ENCODE measurements at places on chromosomes 3 and 15.
A peak's percentile ranks its signal among the peaks of the same experiment; 100 is the strongest.

DNA sequence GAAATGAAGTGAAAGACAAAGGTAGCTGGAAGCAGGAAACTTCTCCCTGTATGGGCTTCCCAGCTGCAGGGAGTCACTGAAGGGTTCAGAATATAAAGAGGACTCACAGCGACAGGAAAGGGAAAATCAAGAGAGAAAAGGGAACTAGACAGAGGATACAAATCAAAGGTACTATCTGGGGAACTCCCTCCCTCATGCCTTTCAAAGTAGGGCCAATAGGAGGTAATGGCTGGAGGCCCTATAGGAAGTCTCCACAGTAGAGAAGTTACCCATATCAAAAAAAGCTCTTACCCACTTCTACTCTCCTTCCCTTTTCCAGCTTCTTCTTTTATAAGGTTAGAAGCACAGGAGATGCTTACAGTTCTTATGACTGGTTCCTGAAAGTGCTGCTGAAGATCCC, 43.5 kb downstream of the FMN1 start:
- no peak for DNase-seq

GRCh38 chr3:13718000-13718399, 161.9 kb downstream of the WNT7A start:
- DNase-seq: no peak

DNA sequence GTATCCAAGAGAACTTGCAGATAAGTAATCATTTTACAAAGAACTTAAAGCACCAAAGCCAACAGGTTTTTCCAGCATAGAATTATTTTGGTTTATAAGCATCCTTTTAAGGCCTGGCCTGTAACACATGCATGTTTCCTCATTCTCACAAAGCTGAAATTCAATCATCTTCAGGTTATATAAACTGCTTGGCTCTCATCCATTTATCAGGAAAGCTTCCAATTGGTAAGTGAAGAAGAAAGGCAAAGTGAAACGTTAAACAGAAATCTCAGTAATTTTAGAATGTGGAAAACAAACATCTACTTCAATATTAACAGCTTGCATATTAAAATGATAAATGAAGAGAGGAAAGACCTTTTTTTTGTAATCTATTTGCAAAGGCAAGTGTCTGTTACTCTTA, 1.6 kb downstream of the SERP1 start:
- no peak for DNase-seq

- DNase-seq: no peak
Measured at GRCh38 chr3:186788482-186789370, 5.3 kb downstream of the EIF4A2 start.

DNA sequence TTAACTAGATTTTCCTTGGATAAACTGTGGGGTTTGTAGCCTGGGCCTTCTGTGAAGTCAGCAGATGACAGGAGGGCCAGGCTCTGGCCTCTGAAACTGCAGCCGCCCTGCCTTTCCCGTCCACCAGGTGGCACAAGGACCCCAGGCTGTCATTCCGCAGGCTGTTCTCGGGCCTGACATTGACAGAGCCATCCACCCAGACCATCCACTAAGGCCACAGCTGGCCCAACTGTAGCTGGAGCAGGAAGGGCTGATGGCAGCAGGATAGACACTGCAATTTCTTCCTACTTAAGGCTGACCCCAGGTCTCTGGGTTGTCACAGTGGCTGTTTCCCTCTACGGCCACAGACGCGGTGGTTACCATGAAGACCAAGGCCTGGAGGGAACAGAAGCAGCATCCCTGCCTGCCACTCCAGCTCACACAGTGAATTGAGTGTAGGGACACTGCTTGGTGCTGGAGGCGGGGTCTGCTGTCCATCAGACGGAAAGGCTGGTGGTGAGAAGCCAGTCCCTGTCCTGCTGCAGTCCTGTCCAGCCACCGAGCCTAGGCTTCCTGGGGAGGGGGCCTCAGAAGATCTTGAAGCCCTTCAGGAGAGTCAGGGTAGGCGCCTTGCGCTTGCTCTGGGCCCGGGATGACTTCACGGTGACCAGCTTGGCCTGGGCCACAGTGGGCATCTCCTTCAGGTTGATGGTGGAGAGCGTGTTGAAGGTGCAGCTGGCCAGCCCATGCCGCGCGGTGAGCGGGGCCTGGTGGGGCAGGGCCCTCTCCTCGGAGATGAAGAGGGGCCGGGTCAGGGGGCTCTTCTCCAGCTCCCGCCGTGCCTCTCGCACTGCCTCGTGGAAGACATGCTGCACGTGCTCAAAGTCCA, 9.4 kb downstream of the SLC51B start:
- peak; percentile 42 for DNase-seq

DNA sequence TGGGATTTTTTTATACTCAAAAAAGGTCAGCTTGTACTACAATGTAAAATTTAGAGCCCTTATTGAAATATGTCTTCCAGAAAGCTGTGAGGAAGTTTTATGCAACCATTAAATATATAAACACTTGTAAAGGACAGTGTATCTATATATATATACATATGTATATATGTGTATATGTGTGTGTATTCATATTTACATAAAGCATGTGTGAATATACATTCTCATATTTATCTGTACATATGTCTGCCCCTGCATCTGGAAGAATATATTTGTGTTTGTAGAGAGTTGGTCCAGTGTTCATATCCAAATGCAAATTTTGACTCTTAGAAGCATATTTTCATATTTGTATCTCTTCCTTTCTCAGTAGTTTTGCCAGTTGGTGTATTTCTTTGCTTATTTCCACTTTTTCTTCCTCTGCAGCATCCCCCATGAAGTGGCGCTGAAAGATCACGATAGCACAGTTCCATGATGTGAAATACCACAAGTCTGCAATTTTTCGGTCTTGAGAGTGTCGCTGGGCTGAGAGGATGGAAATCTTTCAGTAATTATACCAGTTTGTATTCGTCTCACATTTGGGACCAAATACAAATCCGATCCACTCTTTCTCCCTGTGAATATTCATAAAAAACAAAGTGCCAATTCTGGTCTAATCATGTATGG, 311.7 kb upstream of the DPH6 start:
- no peak for DNase-seq

DNA sequence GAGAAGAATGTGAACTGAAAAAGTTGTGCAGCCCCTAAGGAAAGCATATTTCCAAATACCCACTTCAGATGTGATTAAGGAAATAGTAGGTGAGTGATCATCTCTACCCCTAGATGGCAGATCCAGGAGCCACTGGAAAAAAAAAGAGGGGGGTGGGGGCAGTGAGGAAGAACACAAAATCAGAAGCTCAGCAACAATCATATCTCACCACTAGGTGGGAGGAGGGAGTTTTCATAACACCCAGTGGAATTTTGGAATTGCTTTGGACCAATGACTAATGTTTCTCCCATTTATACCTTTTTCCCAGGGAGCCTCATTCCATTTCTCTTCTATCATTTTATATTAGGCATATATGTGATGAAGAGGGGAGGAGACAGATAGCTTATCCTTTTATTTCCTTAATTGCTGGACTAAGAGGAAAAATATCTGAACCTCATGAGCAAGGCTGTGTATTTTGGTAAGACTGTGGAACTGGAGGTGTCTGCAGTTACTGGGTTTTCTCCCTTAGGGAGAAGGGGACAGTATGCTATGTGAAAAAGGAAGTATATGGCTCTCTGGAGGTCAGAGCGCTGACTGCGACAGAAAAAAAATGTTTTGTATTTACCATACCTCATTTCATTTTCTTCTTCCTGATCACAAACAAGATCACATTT, 363.4 kb downstream of the GAP43 start:
- DNase-seq: no peak

DNA sequence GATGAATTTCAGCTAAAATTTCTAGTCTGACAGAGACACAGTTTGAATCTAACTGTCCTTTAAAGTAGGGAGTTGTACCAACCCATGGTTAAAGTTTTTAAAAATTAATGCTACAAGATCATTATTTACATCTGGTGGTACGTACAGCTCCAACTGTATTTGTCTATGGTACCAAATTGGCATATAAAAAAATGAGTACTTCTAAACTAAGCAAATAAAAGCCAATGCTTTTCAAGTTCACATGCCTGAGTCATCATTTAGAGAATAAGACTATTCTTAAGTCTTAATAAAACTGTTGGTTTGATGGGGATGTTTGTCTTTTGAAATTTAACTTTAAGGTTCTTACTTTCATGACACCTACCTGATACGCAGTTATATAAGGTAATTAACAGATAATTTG, 21.0 kb upstream of the IFT57 start:
- DNase-seq: no peak

- DNase-seq: no peak
Measured at GRCh38 chr3:18370672-18371071, 54.5 kb downstream of the SATB1 start.
